ENCODE measurements at places on chromosomes 4 and X.

DNA sequence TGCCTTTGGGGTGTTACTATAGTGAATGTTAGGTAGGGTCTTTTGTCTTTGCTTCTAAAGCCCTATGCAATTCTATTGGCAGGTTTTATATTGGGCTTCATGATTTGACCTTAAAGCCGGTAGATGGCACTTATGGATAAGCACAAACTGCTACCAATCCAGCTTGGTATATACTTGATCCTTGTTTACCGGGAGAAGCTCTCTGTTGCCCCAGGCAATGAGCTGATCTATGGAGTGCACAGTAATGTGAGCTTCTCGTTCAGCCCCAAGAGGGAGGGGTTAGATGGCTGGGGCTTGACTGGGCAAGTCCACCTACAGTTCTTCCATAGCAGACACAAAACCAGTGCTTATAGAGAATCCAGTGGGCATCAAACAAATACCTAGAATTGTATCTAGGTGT lies 287.2 kb upstream of the CT83 start:
- DNase-seq: no peak

GRCh38 chr4:20463176-20463430 lies 211.4 kb downstream of the SLIT2 start:
- no peak for DNase-seq

DNA sequence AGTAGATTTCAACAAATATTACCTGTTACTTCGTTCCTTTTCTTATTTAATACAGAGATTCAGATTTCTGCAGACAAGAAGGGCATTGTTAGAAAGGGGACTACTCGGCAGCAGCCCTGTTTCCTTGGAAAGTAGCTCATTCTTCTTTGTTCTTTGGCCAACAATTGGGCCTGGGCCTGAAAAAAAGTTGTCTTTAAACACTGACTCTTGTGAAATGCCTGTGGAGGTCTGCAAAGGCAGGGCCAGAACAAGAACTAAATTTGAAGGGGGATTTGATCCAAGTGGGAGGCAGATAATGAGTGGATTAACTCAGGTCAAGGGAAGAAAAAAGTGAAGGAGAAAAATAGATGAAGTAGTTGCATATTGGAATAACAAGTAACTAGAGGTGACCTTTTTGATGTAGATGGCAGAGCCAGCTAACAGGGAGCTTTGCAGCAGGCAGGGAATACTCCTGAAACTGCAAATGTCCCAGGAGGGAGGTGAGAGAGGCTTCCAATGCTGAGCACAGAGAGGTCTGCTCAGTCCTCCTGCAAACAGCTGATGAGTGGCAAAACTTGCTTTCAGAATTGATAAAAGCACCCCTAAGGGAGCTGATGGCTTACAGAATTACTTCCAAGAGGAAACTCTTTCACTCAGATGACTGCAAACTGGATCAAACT lies 393.2 kb upstream of the HS3ST1 start:
- no peak for DNase-seq

DNA sequence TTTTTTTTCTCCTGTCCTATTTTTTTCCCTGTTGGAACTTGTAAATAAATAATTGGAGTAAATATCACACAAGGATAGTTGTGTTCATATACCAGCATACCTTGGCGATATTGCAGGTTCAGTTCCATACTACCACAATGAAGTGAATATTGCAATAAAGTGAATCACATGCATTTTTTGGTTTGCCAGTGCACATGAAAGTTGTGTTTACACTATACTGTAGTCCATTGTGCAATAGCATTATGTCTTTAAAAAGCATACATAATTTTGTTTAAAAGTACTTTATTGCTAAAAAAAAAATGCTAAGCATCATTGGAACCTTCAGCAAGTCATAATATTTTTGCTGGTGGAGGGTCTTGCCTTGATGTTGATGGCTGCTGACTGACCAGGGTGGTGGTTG lies 88.6 kb downstream of the GSTCD start:
- DNase-seq: no peak

DNA sequence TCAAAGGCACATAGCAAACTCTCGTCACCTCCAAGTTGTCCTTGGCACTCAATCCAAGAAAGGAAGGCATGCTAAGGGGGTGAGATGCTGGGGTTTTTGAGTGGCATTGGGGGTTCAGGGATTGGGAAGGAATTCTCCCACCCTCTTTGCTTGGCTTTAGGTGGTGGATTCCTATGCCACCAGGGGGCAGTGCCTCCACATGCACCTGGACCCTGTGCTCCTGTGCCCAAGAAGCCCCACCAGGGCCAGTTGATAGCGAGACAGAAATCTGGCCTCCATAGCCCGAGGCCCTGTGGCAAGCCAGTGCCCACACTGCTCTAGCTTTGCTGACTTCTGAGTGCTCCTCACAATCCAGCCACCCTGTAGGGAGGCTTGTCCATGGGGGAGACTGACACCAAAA lies 2.0 kb upstream of the FATE1 start:
- no peak for DNase-seq

DNA sequence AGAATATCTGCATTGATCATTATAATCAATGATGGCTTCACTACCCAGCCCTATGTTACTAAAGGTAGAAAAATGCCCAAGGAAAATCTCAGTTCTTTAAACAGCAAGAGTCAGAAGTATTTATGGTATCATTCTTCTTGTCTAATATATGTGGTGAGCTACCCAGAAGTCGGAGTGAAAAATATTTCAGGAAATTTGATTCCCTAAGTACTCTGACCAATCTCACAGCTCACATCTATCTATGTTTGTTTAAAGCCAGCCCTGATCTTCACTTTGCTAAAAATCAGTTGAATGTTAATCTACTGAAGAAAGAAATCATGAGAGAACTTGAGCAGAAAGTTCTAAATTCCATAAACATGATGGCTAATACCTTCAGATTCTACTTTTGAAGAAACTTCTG lies 522.9 kb upstream of the SLIT2 start:
- DNase-seq: no peak

DNA sequence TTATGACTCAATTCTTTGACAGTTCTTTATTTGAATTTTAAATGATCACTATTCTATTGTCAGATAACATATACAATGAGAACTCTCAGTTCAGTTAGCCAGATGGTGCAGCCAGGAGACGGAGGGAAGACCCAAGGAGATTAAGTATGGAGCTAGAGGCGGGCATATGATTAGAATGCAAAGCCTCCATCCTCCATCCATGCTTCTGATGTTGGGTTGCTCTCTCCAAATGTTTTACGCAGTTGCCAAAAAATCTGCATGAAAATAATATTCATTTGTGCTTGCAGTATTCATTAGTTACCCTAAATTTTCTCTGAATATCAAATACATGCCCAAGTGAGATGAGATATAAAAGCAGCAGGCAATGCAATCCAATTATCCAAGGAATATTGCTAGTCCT lies 874.8 kb downstream of the C4orf33 start:
- DNase-seq: no peak

GRCh38 chrX:38311743-38312142 lies 15.6 kb downstream of the RPGR start:
- no peak for DNase-seq

DNA sequence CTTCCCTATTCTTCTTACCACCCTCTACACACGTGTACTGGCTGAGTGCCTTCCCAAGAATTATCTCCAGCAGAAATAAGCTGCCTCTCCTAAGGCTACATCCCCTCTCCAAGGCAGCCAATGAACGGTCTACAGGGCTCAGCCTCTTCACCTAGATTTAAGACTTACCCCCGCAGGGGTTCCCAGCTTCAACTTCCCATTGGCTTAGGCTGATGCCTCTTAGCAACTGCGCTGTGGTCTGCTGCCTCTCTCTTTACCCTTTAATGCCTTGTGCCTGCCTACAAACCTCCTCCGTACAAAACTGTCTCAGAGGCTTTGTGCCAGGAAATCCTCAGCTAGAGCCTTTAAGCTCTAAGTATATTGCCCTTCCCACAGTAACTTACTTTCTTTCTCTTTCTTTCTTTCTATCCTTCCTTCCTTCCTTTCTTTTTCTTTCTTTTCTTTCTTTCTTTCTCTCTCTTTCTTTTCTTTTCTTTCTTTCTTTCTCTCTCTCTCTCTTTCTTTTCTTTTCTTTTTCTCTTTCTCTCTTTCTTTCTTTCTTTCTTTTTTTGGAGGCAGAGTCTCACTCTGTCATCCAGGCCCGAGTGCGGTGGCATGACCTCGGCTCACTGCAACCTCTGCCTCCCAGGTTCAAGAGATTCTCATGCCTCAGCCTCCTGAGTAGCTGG lies 15.1 kb upstream of the PIGA start:
- DNase-seq: no peak

- no peak for DNase-seq
Measured at GRCh38 chr4:177667687-177668086, 225.4 kb upstream of the AGA start.

DNA sequence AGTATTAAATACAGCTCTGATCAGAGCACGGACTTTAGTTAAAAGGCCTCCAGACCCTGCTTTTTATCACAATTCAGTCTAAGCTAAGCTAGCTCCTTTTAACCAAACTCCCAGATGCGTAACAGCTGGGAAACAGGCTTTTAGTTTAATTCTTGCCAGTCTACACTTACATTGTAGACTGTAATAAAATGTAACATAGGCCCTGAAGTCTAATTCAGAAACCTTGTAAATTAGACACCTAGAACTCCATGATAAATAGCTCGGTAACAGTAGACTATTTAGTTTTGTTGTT lies 20.1 kb downstream of the FBXO8 start:
- DNase-seq: no peak

- DNase-seq: no peak
Measured at GRCh38 chr4:6197433-6198174, 2.7 kb downstream of the JAKMIP1 start.

DNA sequence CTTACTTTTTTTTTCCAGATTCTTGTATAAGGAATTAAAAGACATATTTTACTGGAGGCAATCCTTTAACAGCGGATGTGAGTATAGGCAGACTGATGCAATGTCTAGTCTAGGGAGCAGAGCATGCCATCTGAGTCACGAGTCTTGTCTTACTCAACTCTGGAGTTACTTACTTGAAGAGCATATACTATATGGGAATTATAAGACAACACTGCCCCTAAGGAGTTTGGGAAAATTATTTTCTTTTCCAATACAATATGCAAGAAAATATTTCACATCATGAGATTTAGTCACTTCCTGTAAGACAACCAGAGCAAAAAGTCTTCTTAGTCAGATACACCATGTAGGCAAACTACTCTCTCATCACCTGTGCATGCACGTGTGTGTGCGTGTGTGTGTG lies 537.3 kb upstream of the FTHL17 start:
- DNase-seq: no peak

- DNase-seq: no peak
Measured at GRCh38 chr4:182593402-182593801, 323.8 kb downstream of the DCTD start.

- DNase-seq: no peak
Measured at GRCh38 chr4:76546759-76547742, 112.0 kb downstream of the SHROOM3 start.

DNA sequence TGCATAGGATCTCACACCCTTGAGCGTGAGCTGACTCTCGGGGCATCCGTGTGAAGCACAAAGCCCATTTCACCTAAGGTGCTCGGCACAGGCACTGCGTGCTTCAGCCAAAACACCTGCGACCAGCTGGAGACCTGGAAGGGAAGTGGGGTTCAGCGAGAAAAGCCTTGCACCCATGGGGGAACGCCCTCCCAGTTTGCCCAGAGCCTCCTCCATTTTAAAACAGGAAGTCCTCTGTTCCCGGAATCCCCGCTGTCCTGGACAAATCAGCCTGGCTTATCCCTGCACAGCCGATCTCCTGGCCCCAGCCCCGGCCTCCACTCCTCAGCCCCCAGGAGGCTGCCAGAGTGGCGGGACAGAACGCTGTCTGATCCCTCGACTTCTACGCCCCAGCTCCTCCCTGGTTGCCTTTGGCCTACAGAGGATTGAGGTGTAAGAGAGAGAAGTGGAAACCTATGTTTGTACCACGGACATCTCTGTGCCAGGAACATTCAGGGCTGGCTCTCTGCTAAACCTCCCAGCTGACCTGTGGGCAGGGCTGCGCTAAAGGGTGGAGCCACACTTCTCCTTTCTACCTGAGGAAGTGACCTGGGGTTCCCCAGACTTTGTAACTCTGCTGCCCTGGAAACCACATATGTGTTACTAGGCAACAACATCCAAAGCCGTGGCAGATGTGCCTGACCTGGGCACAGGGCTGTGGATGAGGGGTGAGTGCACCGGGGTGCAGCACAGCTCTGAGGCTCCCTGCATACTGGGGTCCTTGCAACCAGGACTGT lies 3.8 kb upstream of the C4orf50 start:
- DNase-seq: no peak

DNA sequence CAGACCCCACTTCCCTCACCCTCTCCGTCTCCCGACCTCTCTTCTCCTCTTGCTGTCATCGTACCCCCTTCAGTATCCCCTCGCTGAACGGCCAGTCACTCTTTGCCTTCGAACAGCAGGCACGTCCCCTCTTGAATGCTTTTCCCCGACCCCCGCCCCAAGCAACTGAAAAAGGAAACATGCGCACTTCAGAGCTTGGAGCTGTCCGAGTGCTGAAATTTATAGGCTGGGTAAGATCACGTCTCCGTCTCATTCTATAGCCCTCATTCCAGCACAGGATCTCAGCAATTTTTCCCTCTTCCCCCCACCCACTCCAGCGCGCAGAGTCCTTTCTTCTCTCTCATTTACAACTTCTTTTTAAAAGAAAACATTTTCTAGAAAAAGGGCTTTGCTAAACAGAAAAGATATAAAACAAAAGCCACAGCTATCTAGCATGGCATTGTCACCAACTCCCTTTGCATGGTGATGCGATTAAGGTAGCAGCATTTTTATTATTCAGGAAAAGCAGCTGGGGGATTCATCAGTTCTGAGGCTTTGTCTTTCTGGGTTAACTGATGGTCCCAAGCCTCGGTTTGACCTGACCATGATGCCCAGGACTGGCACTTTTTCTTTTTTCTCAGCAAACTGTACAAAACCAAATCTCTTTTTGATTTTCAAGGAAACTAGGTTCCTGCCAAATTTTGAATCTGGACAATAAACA lies at the start of gene GLRA2:
Gene GLRA2 (plus strand): TSS at position 247 of the 700 bp plus-strand sequence. CDS start 522 bp downstream, outside the sequence.
- DNase-seq: no peak

- no peak for DNase-seq
Measured at GRCh38 chrX:11117745-11118144, 6.6 kb downstream of the HCCS start.

DNA sequence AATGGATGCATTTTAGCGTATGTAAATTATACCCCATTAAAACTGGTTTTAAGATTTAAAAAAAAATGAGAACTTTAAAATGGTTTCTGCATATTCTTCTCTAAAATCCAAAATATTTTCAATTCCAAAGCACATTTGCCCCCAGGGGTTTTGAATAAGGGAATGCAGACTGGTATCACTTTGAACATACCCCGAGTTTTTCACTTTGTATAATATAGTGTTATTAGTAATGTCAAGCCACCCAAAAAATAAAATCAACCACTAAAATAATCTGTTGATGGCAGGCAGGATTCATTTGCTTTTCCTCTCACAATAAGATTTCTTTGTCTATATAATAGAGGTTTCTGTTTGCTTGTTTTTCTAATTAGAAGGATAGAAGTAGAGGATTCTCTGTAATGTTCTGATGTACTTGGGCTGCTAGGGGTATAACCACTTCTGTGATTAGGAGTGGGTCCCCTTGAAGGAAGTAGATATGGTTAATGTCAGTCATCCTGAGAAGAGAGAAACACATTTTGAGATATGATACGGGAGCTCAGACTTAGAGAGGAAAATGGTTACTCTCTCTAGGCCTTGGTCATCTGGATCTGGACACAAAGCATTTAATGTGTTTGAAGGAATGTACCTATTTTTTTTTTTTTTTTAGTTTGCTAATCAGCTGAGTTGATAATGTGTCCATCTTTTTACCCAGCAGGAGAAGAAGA lies 9.3 kb upstream of the LIN54 start:
- DNase-seq: no peak

GRCh38 chrX:110282922-110283321 lies 35.0 kb downstream of the AMMECR1 start:
- DNase-seq: no peak

Measured in NCI-H187 (cell line).